Gastroesophageal sphincter (tissue), 4 donors: ENCODE measurements at places on chromosomes 11 and 22.
A peak's percentile ranks its signal among the peaks of the same experiment; 100 is the strongest.

DNA sequence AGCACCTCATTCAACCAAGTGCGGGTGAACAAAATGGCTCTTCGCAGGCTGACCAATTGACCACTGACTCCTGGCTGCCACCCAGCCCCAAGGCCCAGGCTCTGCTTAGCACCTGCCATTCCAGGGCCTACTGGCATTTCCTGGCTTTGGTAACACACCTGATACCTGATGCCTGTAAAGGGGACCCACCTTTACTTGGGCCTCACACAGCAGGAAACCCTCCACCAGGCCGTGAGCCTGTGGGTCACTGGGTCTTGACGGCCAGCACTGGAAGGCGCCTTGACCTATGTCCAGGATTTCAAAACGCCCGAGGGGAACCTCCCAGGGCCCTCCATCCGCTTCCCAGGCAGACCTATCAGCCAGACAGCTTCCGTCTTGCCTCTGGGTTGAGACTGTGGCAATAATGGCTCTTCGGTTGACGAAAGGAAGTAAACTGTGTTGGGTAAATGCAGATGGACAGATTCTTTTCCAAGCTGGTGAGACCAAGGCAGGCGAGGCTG lies 16.8 kb upstream of the TMEM184B start:
- no peak for ATAC-seq

- ATAC-seq: no peak
These were observed 798.9 kb downstream of the KCNA4 start for GRCh38 chr11:29217901-29218300.

DNA sequence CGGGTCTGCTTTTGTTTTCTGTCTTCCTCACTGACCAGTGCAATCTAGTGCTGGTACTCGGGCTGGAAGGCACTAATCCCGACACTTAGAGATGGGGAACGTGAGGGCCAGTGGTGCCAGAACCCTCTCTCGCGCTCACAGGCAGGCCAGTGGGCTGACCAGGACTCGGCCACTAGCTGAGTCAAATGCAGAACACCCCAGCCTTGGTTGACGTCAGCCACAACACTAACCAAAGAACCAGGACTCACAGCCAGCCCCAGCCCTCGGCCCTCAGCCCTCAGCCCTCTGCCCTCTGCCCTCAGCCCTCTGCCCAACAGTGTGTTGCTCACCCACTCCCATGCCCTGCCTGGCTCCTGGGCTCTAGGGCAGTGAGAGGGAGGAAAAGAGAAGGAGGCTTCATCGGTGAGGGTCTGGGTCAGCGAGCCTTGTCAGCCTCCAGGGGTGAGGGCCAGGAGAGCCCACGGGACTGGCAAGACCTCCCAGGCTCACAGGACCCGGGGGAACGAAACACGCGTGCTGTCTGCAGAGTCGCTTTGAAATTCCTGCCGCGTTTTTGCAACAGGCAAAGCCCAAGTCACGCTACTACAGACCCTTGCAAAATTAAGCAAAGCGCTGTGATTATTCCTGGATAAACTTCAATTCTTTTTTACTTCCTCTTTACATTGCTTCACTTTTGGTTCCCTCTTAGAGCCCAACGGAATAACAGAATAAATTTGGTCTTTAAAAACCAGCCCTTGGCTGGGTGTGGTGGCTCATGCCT lies 27.5 kb downstream of the KIAA0930 start:
- ATAC-seq: peak; percentile 58

DNA sequence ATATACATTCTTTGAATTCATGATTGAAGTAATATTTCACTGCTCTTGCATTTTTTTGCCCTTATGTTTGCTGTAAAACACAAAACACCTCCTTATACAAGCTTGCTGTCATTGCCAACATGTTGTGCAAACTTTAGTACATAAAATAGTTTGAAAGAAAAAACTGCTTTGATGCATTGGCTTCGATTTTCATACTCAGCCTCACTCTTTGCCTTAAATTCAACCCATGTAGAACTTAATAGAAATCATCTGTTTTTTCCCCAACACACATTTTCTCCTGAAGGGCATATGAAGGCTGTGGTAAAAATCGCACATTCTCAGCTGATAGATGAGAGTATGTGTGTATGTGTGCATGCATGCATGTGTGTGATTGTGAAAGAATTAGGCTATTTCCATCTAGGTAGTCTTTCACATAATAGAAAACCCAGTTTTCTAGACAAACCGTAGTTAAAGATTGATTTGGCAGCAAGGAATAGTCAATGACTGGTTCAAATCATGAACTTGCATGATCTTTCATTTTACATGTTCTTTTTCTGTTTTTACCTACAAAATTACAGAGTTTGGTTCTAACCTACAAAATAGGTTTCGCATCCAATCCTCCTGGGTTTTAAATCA lies 72.8 kb upstream of the MTMR2 start:
- no peak for ATAC-seq

GRCh38 chr11:64803158-64803845 lies at the start of gene MAP4K2:
MAP4K2 (minus strand) TSS chr11:64803214; CDS start chr11:64803149, 65 bp downstream.
- ATAC-seq: peak; percentile 92
